WTC11 (cell line): ENCODE measurements at places on chromosomes 3 and 15. TPM values are rescaled to one million over a fixed set of nuclear protein-coding genes. Genes with fewer than 3 reads are reported as not detected.

GRCh38 chr15:80426316-80426715 is 22.1 kb downstream of the ARNT2 start:
- H3K27me3 ChIP-seq: no peaks in the 10 kb centered on the region
- no peak for DNase-seq
- no peaks in the 10 kb centered on the region for H3K36me3 ChIP-seq
- no peak overlapping the region for H3K4me3 ChIP-seq
- H3K27ac ChIP-seq: no peak overlapping the region

GRCh38 chr3:117407317-117407716 is 697.7 kb downstream of the TUSC7 start:
- DNase-seq: no peak
- H3K27ac ChIP-seq: no peak overlapping the region
- H3K4me1 ChIP-seq: peaks cover 66% of the 10 kb centered on the region
- H3K27me3 ChIP-seq: peaks cover 7% of the 10 kb centered on the region

DNA sequence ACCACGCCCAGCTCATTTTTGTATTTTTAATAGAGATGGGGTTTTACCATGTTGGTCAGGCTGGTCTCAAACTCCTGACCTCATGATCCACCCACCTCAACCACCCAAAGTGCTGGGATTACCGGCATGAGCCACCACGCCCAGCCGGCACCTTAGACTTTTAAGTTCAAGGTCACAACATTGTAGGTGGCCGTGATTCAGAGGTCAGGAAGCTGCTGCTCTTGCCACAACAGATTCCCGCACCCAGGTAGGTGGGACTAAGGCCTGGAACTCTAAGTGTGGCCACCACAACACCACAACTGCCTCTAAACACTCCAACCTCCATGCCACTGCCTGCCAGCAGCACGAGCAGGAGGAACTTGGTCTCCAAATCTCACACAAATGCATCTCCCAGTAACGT is 196.8 kb downstream of the STT3B start:
- peaks cover 13% of the 10 kb centered on the region for H3K4me1 ChIP-seq

GRCh38 chr3:184255291-184256039 is 5.9 kb downstream of the CAMK2N2 start:
- DNase-seq: no peak
- H3K4me1 ChIP-seq: peaks cover 2% of the 10 kb centered on the region
- peaks cover 30% of the 10 kb centered on the region for H3K27me3 ChIP-seq
- no peak overlapping the region for H3K27ac ChIP-seq
- peaks cover 3% of the 10 kb centered on the region; the same call in 1 of the 2 replicates for H3K36me3 ChIP-seq
- no peak overlapping the region for H3K4me3 ChIP-seq

- H3K4me3 ChIP-seq: no peak overlapping the region
- no peak for DNase-seq
- H3K4me1 ChIP-seq: peaks cover 30% of the 10 kb centered on the region
- H3K36me3 ChIP-seq: no peaks in the 10 kb centered on the region
- no peak overlapping the region for H3K27ac ChIP-seq
Measured at GRCh38 chr3:31277582-31277981, 255.1 kb upstream of the STT3B start.

DNA sequence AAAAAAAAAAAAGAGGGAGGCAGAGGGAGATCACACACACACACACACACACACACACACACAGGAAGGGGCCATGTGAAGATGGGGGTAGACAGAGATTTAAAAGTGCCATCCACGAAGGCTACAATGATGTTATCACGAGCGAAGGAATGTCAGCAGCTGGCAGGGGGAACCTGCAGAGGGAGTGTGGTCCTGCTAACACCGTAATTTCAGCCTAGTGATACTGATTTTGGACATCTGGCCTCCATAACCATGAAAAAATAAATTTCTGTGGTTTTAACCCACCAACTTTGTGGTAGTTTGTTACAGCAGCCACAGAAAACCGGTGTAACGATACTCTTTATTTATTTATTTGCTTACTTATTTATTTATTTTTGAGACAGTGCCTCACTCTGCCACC is 76.0 kb downstream of the TMCO5A start:
- H3K36me3 ChIP-seq: no peaks in the 10 kb centered on the region
- no peak overlapping the region for H3K27ac ChIP-seq
- DNase-seq: no peak
- peaks cover 7% of the 10 kb centered on the region for H3K4me1 ChIP-seq
- no peak overlapping the region for H3K4me3 ChIP-seq
- H3K27me3 ChIP-seq: no peaks in the 10 kb centered on the region

PLSCR5 gene
- not detected in 3 replicates for total RNA-seq

COL6A5 gene
- 0.02 to 0.05 TPM in 2 of 3 replicates, not detected in the other for total RNA-seq
